ENCODE measurements at places on chromosomes 6 and 20.
A peak's percentile ranks its signal among the peaks of the same experiment; 100 is the strongest.

- no peak for DNase-seq
These were observed 1.1 kb upstream of the AFG1L start for GRCh38 chr6:108293527-108294296.

DNA sequence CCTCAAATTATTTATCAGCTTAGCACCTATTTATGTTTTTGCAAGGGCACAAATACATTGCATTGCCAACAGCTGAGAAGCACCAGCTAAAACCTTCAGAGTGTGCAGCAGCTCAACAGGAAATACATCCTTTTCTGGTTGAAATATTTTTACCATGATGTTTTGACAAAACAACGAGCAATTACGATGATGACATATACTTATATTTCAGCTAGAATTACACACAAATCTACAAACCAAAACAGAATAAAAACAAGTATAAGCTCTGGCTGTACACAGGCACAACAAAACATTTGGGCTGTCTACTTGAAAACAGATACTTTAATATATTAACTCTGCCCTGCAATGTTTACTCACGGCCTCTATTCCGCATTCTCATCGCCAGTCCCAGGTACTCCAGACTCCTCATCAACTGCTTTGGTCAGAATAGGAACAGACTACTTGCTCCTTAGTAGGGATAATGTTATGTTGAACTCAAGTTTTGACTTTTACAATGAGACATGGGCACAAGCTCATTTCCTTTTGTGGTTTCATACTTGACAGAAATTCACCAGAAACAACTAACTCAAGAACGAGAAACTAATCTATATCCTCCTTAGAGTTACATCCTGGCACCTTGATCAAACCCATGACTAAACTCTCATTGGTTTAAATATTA lies 377.6 kb downstream of the ESR1 start:
- no peak for DNase-seq

DNA sequence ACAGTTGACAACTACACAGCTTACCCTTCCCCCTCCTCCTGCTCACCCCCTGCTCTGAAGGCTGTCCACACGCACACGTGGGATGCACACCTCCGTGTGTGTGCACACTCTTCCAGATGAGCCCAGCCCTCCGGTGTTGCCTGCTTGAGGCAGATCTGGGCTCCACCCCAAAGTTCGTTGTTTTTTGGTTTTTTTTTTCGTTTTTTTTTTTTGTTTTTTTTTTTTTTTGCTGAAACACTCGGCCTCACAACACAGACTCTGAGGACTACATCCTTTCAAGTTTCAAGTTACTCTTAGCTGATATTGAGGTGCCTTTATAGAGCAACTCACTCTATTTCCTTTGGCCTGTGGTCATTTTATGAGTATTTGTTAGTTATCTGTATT lies 88.2 kb downstream of the RREB1 start:
- DNase-seq, result no peak

DNA sequence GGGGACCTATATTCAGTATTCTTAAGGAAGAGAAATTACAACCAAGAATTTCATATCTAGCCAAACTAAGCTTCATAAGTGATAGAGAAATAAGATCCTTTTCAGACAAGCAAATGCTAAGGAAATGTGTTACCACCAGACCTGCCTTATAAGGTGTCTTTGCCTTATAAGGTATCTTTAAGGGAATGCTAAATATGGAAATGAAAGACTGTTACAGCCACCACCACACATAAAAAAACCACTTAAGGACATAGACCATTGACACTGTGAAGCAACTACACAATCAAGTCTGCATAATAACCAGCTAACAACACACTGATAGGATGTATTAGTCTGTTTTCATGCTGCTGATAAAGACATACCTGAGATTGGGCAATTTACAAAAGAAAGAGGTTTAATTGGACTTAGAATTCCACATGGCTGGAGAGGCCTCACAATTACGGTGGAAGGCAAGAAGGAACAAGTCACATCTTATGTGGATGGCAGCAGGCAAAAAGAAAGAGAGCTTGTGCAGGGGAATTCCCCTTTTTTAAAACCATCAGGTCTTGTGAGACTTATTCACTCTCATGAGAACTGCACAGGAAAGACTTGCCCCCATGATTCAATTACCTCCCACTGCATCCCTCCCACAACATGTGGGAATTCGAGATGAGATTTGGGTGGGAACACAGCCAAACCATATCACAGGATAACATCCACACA lies 119.2 kb upstream of the LAMA2 start:
- DNase-seq, result no peak

DNA sequence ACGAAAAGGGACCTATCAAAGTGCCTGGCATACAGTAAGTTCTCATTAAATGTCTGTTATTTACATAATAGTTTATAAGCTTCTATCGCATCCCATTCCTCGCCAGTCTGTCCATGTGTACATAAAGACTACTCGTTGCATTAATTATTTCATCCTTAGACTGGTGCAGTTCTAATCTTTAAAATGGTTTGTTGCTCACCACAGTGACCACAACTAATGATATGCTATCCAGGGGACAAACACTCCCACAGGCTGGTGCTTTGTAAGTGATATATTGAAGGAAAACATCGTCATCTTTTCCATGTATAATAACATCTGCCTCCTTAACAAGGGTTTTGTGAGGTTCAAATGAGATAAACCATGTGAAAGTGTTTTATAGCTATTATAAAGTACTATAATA lies 39.0 kb upstream of the HBS1L start:
- no peak for DNase-seq

- no peak for DNase-seq
These were observed 78.4 kb downstream of the RNASET2 start for GRCh38 chr6:166877906-166878305.

- DNase-seq, result no peak
These were observed 31.8 kb downstream of the MYB start for GRCh38 chr6:135212935-135213334.

- DNase-seq, result no peak
These were observed 227.7 kb upstream of the CDH4 start for GRCh38 chr20:61024390-61024789.

DNA sequence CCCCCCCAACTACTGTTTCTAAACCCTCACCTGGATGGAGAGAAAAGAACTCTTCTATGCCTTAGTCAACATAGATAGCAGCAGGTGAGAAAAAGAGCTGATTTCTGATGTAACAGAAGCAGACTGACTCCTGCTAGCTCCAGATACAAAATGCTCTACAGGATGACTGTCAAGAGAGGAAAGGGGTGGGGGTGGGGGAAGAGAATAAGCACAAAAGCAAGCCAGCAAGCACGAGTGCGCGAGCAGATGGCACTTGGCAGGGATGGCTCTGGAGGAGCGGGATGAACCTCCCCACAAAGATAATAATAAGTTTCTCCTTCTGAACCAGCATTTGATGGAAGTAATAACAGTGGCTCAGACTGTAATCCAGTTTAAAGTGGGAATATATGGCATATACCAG lies 45.6 kb upstream of the SPDEF start:
- no peak for DNase-seq

- DNase-seq, result no peak
These were observed 71.3 kb upstream of the TOP1 start for GRCh38 chr20:40957265-40957760.

DNA sequence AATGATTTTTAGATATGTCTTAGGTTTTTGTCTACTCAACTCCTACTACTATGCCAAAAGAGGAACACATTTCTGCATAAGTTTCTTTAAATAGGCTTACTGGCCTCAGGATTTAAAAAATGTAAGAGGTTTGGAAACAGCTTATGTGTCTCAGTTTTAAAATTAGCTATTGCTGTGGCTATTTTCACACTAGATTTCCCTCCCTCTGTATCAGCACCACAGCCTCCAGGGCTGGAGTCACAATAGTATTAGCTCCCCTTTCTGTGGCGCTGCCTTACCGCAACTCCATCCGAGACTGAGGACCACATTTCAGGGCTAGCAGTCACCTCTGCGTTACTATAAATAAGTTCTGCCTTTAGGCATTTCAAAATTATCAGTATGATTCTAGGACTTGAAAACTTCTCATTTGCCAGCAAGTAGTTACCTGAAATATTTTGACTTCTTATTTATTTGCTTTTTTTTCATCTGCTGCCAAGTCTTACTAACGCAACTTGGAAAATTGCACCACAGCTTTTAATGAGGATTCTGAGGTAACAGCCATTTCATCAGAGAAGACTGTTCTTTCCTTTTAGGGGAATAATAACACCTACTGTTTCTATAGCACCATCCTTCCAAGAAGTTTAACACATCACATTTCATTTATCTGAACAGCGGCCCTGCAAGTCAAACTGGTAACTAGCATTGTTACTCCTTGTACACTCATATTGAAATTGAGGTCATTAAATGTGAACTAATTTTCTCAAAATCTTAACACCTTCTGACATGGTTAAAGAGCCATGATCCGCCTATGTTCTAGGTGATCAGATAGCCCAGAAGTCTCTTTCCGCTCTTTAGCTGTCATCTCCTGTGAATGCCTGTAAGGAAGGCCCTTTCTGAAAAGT lies 105.9 kb downstream of the GJA10 start:
- peak; percentile 90 for DNase-seq

GRCh38 chr20:10761232-10761631 lies 87.4 kb upstream of the JAG1 start:
- no peak for DNase-seq

DNA sequence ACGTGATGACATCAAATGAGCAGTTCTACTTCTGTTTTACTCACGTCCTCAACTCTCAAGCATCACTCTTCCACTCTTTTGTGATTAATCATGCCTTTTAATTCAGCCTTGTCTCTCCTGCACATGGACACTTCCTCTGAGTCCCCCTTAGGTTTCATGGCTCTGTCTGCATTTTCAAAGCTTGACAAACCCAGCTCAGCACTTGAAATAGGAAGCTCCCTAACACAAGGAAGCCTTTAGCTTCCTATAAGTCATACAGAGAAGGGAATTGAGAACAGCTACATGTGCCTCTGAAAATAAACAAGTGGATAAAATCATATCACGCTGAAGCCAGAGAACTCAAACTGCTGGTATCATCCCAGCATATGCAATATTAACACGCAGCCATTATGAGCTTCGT lies 21.2 kb downstream of the KIF16B start:
- peak; percentile 21 for DNase-seq

GRCh38 chr20:15817351-15817750 lies 755.9 kb downstream of the KIF16B start:
- no peak for DNase-seq

DNA sequence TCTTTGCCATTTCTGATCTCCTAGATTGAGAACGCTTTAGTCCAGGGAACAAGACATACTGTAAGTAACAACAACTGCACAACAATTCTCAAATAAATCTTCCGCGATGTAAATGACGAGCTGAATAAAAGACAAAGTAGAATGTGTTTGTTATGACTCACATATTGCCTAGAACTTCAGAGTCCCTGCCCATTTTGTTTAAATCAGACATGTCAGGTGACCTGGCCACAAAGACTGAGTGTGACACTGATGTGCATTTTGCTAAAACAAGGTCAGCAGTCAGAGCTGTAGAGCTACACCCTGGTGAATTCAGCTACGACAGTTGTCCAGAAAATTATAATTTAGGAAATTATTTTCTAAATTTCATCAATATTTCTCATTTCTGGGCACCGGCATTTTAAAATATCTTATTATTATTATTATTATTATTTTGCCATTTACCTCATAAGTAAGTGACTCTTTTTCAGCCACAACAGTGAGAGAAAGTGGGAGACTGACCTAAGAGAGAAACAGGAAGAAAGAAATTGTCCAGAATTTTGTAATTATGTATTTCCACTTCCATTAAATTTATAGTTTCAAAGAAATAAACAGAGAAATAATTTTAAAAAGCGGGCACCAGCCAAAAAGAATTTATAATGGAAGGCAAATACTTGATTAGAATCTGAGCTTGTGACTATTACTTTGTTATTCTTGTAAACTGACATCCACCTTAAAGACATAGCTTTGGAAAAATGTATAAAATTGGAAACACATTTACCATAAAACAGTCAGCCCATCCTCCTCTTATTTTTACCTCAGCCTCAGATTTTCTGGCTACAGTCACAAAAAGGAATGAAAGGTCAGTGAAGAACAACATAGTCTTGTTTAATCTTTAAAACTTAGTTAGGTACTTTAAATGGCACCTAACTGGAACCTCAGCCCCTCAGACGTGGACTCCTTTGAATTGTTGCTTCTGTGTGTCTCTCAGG lies 157.0 kb upstream of the CITED2 start:
- DNase-seq, result peak; percentile 41

- no peak for DNase-seq
These were observed 17.5 kb downstream of the DNMT3B start for GRCh38 chr20:32779500-32780211.

- no peak for DNase-seq
These were observed 35.0 kb upstream of the BHLHE23 start for GRCh38 chr20:63041776-63042175.

DNA sequence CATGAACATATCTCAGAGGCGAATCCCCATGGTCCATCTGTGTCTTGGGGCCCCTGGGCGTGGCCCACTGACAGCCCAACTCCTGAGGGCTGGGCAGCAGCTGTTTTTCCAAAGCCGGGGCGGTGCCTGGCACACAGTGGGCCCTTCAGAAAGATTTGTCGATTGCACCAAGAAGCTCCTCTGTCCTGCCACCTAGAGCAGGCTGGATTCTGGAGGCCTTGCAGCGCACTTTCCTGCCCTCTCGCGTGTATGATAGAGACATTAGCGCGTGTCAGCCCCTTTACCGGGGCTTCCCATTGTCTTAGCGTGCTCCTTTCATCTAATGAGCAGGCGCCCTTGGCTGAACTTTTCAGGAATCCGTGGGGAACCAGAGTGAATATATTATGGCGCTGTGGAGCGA lies 45.4 kb downstream of the CDH4 start:
- DNase-seq, result no peak

DNA sequence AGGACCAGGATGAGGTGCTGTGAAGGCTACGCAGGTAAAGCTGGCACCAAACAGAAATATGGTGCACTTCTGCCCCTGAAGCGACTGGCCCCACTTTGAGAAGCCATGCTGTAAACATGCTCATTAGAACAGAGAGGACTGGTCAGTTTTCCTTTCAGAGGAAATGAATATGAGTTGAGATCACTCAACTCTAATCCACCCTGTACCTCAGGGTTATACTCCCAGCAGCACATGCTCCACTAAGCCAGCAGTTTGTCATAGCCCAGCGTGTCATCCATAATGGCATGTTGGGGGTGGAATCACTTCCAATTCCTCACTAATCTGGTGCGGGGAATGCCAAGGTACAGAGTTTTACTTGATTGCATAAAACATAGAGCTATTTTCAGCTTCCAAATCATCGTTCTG lies 98.1 kb downstream of the HIVEP2 start:
- no peak for DNase-seq

DNA sequence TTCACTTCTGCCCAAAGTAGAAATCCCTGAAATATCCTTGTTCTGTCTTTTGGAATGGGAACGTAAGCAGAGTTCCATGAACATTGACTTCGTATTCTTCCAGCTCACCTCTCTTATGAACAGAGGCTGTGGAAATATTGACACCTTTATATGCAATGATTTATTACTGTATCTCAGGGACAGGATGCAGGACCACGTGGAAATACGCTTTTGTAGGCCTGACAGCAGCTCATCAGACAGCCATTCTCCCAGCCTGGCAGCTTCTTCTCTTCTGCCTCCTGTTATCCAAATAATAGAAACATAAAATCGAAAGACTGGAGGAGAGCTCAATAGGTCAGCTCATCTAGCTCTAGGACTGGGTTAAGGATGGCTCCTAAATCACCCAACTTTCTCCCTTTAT lies 106.2 kb upstream of the DTNBP1 start:
- no peak for DNase-seq

GRCh38 chr20:37438464-37439222 lies 82.4 kb upstream of the NNAT start:
- DNase-seq, result no peak
